ENCODE measurements at places on chromosomes 6 and 20.

DNA sequence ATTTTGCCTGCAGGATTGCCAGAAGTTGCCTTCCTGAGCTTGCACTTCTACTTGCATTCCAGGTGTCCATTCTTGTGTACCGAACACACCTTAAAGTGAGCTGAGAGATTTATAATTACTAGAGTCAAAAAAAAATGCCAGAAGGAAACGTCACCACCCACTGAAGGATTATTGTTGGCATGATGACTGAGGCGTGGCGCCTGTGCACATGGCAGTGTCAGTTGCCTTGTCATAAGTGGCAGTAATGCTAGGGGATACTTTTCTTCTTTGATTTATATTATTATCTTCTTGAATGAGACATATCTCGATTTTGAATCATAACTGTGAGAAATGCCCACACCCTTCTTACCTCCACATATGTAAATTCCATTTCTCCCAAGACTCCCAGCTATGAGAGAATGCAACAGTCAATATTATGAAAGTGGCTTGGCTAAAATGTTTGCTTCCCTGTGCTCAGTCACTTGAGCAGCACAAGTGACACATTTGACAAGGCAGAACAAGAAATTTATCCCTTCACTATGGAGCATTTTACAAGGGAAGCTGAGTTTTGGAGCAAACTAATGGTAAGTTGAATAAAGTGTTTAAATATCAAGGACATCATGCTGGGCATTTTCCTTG, 149.5 kb upstream of the SASH1 start:
- no peak for DNase-seq

GRCh38 chr6:90197854-90198496, 98.7 kb downstream of the BACH2 start:
- no peak for DNase-seq

DNA sequence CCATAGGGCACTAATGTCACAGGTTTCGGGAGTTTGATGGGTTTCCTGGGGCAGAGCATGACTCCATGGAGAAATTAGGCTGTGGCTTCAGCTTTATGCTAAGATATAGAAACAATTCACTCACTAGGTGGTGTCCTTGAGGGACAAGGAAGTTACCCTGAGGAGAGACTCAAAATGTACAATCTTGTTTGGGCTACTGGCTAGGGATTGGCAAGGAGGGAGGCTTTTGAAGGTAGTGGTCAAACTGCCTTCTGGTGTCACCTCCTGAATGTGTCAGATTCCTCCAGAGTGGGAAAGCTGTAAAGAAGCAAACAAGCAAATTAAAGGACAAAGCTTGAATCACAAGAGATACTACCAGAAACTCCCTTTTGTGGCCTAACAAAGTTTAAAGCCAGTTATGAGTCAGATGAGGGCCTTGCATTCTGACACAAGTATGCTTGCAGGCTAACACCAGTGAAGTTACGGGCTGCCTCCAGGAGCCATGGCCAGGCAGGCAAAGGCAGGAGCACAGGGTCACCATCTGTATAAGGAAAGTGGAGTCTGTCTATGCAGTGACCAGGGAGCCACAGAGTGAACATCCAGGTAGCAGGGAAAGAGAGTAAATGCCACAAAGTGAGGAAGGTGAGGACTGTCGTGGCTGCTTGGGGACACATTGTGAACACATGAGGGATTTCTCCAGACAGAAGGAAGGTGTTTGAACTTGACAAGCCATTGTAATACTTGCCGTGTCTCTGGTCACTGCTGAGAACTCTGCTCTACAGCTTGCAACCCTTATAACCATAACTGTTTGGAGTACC, 107.7 kb upstream of the DTNBP1 start:
- DNase-seq = no peak

DNA sequence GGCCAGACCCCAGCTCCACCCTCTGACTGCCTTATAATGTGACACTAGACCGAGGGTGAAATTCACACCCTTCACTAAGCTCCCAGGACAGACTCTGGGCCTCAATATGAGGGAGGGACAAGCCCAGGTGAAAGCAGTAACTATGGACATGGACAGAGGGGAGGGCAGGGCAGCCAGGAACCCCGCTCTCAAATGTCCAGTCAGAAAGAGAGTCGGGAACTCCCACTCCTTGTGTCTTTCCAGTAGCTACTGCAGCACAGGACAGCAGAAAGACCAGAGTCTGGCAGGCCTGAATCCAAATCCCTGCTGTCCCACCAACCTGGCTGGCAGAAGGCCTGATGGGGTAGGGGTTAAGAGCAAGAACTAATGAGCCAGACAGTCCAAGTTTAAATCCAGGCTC, 6.4 kb downstream of the C20orf96 start:
- DNase-seq = no peak

GRCh38 chr6:113596387-113597230, 260.5 kb upstream of the MARCKS start:
- DNase-seq = no peak

GRCh38 chr6:128479048-128479666, 41.2 kb downstream of the PTPRK start:
- no peak for DNase-seq

DNA sequence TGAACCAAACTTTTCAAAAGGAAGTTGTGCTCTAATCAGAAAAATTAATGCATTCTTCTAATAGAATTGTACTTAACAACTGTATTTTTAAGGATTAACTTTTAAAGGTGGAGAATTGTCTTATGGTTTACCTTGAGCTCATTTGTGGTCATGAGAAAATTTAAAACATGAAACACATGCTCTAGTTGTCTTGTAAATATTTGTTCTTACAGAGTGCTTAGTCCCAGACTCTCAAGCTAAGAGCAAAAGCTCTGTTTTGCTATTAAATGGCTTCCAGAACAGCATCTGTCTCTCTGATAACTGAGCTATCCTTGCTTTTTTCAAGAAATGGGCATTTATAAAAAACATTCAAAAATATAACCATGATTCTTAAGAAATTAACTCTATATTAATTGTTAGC, 512.2 kb upstream of the SYNCRIP start:
- DNase-seq = no peak

DNA sequence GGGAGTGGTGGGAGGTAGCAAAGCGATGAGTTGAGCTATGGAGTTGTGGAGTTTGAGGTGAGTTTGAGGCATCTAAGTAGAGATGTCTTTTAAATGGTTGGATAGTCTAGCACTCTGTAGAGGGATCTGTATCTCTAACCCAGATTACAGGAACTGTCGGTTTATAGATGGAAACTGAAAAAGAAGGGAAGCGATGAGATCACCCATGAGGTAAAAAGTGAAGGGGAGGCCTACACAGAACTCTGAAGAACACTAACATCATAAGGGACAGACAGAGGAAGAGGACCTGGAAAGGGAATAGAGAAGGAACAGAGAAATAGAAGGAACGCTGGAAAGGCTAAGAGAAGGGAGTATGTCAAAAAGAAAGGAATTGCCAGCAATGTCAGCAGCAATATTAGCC, 2.5 kb downstream of the HINT3 start:
- DNase-seq = no peak

DNA sequence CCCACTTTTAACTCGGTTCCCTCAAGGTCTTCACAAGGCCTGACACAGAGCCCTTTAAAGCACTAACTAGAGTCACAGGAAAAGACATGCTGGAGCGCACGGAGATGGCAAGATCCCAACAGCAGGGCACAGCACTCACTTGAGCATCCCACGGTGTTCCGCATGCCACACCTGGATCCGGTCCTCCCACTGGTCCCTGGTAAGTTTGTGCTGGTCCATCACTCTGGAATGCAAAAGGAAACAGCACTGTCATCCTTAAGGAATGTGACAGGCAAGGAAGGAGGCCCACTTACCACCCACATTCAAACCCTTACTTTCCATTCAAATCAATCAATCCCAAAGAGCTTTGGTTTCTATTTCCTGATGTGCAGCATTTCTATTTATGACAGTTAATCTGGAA, 34.7 kb downstream of the EZR start:
- no peak for DNase-seq

Measured in NK-92 treated with Interleukin-12 subunit alpha and Interleukin-12 subunit beta, amount 100 ng/mL, for 24 hours (cell line).